Suppressor macrophage treated with lipopolysaccharide for 1 hour (primary cell): ENCODE measurements at places on chromosomes 1 and 21.

DNA sequence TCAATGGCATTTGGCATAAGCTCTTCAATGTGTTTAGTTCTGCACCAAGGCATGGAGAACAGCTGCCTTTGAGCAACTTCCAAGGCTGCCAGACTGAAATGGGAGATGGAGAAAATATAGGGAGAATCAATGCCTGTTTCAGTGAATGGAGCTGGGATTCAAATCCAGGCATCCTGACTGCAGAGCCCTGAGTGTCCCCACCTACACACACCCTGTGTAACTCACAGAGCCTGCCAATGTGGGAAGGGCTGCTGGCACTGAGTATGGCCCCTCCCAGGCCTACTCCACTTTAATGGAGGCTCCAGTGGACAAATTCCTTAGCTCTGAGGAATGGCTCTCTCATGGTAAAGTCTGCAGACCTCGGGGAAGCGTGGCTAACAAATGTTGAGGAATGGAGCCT lies 145.6 kb upstream of the TNR start:
- DNase-seq, result no peak

DNA sequence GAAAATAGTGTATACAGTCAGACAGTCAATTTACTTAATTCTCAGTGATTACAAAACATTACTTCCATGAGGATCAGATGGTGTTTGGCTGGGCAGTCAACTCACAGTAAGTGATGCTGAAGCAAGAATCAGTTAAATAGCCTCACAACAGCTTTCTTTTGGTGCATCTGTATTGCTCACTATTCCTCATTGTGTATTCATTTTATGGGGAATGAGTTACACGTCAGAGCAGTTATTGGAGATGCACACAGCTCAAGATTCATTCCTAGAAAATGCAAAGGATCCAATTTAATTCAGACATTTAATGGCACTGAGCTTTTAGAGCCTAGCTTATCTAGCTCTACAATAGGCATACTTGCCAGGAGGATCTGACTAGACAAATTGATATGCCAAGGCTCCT lies 150.6 kb downstream of the HS2ST1 start:
- DNase-seq, result no peak

- DNase-seq, result no peak
Measured at GRCh38 chr21:46071082-46071481, 26.8 kb upstream of the COL6A2 start.

DNA sequence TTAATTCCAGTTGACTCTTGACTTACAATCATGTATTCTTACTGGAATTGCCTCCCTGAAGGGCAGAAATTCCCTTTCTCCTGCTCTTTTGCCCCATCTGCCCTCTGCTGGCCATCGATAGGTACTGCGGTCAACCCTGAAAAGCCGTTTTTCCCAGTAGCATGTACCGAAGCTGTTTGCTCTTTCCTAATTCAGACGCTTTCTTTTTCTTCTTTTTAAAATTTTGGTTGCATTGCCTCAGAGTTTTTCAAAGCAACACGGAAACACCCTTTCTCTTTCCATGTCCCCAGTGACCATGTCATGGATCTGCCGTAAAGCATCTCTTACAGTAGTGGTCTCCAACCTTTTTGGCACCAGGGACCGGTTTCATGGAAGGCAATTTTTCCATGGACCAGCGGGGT lies 164.2 kb upstream of the C1orf21 start:
- peak; percentile 83 for DNase-seq

DNA sequence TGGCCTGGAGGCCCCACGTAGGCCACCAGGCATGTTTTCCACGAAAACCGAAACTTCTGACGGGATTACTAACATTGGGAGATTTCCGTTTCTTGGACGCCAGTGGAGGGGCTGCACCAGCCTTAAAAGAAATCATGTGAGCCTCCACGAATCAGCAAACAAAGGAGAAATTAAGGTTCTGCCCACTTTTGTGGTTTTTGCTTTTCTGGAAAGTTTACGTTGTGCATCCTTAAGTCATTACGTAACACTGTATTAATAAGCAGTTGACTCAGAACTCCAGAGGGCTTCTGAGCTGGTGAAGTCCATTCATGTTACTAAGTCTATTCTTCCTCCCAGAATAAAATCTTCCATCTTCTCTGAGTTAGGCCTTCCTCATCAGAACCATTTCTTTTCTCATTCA lies 168.5 kb downstream of the PSMG1 start:
- peak; percentile 98 for DNase-seq

DNA sequence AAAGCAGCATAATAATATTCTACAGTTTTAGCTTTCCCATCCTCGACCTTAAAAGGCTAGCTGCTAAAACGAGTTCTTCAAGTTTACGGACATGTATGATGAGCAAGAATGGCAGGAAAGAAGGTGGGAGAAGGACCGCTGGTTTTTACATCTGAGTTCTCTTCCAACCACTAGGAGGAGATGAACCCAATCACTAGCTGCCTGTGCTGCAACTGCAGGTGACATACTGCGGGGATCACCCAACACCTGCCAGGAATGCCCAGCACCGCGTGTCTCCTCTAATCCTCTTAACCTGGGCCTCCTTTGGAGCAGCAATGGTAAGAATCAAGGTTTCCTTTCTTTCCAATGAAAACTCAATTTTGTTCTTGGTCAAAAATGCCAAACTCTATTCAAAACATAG lies 23.5 kb downstream of the TOR3A start:
- DNase-seq, result no peak

DNA sequence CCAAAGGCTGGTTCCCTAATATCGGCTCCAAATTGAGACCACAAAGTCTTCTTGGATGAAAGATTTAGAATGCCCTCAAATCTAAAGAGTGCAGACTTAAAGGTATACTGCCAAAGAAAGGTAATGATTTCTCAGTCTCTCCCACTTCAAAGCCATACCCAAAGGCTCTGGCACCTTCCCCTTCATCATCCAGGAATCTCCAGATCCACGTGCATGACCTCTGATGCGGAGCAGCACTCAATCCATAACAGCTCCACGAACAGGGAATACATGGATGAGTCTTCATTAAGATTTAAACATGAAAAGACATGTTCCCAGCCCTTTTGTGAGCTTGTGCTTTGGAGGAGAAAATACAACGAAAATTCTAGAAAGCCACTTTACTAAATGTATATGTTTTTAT lies 453.9 kb downstream of the DSCAM start:
- DNase-seq, result no peak

DNA sequence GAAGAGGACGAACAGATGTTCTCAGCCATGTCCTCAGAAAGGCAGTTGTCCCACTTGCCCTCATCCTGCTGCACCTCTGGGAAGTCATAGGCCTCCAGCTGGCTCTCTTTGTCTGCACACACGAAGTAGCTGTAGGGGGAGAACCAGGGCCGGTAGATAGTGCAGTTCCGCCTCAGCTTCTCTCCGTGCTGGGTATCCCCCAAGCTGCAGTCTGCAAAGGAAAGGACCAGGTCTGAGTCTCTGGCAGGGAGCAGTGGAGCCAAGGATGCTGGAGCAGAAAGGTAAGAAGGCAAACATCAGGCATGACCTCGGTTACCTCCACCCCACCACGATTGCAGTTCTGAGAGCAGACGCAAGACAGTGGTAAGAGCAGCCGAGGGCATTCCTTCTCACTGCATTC lies 2.2 kb downstream of the SPATA46 start:
- DNase-seq, result no peak

DNA sequence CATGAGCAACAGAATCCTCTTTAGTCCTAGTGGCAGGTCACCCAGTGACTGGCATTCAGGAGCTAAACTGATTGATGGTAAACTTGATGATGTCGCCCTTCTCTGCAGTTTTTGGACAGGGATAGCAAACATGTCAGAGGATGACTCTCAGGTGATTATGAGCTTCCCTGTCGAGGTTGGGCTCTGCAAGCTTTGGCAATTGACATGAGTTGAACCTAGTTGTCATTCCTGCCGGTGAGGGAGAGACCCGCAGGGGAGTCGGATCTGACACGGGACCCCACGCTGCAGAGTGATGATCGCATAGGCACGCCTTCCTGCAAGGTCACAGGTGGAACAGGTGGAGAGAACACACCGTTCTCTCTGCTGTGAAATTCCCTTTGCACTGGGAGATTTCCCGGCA lies 438.0 kb upstream of the VAMP3 start:
- no peak for DNase-seq

GRCh38 chr1:84271441-84272151 lies 29.9 kb upstream of the SAMD13 start:
- DNase-seq, result peak; percentile 39

GRCh38 chr1:206907304-206907991 lies 10.2 kb downstream of the IL24 start:
- no peak for DNase-seq

GRCh38 chr1:11280719-11281376 lies 7.8 kb downstream of the UBIAD1 start:
- DNase-seq, result no peak

- peak; percentile 44 for DNase-seq
Measured at GRCh38 chr1:34162852-34163766, 1.9 kb downstream of the CSMD2 start.

- DNase-seq, result peak; percentile 63
Measured at GRCh38 chr1:6646499-6647148, 22.0 kb downstream of the THAP3 start.

- peak; percentile 18 for DNase-seq
Measured at GRCh38 chr1:10022656-10023055, 10.1 kb upstream of the UBE4B start.

- no peak for DNase-seq
Measured at GRCh38 chr1:200887036-200887435, 7.7 kb upstream of the INAVA start.

DNA sequence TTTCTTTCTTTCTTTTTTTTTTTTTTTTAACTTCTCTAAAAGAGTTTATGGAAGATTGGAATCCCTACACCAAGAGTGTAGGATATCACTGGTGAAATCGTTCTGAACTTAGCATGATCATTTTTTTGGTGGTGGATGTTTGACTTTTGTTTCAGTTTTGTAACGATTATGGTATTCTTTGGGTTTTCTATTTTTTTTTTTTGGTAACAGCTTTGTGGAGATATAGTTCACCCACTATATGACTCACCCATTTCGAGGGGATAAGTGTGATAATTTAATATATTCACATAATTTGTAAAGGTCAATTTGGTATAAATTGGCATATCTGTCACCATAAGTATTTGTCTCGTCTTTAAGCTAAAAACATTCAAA lies 29.2 kb downstream of the AGPAT3 start:
- DNase-seq, result no peak

DNA sequence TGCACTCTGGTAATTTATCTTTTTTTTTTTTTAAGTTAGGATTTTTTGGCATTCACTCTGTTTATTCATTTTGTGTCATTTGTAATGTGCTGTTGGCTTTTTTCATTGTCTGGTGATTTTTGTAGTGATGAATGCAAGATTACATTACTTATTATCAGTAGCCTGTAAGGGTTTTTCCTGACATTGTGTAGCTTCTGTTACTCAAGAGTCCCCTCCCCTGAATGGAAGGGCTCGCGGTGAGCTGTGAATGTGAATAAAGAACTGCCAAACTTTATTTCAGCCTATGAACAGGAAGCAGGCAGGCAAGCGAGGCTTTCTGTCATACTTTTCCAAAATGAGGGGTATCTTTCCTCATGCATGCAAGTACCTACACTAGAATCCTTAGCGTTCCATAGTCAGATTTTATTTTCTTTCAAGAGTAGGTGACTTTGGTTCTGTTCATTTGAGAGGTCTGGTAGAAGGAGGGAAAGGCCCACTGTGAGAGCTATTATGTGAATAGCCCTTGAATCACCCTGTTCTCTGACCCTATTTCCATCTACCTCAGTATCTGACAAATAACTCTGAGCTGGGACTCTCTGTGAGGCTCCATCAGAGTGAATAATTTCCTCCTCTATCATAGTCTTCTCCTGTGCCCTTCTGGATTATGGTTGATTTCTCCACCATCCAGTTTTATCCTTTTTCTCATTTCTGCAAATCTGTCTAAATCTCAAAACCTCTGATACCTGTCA lies 114.0 kb downstream of the CD247 start:
- no peak for DNase-seq

DNA sequence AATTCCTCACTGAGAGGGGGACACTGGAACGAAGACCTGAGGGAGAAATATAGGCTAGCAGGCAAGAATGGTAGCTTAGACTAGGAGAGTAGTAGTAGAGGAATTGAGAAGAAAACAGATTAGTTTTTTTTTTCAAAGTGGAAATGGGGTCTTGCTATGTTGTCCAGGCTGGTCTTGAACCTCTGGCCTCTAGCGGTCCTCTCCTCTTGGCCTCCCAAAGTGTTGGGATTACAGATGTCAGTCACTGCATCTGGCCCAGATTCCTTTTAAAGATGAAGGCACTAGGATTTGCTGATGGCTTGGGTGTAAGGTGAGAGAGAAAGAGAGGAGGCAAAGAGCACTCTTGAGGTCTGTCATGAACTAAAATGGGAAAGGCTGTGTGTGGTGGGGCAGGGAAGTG lies 30.1 kb downstream of the NFASC start:
- DNase-seq, result no peak

GRCh38 chr1:16986962-16987361 lies 6.5 kb upstream of the MFAP2 start:
- peak; percentile 34 for DNase-seq

- DNase-seq, result no peak
Measured at GRCh38 chr1:153493343-153493960, 33.0 kb upstream of the S100A7 start.

DNA sequence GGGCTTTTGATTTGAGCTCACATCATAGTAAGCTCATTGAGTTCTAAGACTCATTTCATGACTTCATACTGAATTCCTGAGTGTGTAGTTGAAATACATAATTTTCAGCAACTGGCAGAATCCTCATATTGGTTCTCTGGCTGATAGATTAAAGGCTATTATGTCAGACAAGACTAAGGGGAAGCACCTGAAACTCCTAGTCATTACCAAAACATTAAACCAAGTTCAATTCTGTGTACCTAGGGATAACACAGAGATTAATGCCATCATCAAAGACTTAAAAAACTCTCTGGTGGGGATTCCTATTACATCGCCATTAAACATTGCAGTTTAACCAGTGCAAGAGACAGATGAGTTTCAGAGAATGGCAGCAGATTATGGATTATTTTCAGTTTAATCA lies 339.1 kb downstream of the PTPRC start:
- no peak for DNase-seq

DNA sequence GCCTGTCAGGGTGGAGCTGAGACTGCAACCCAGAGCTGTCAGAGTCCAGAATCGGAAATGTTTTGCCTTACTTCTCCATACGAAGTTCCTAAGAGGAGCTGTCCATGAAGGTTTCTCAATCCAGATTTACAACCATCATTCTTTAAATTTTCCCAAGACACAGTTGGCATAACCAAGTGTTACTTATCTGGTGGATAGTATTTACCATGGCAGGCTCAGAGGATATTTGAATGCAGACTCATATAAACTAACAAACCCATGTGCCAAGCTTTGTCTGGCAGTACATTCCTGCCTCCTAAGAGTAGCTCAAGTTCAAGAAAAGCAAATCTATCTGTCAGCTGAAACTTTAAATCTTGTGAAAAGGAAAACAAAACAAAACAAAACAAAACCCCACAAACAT lies 267.9 kb downstream of the ZNF326 start:
- DNase-seq, result no peak

DNA sequence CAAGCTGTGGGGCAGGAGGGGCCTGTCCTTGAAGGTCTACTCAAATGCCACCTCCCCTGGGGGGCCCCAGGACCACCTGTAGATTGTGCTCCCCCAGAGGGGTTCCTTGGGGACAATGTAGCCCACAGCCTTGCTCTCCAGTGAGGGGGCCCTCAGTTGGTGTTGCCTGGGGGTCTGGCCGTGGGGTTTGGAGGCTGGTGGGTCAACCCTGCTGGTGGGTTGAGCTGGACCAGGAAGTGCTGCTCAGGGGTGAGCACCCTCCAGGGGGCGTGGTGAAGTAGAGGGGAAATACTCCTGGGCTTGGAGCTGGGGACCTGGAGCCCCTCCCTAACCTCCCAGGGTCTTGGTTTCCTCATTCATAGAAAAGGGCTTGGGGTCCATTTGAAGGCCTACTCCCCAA lies 143.6 kb upstream of the WNT4 start:
- DNase-seq, result no peak
